D721Med (cell line): ENCODE measurements at places on chromosomes 3 and 15.

DNA sequence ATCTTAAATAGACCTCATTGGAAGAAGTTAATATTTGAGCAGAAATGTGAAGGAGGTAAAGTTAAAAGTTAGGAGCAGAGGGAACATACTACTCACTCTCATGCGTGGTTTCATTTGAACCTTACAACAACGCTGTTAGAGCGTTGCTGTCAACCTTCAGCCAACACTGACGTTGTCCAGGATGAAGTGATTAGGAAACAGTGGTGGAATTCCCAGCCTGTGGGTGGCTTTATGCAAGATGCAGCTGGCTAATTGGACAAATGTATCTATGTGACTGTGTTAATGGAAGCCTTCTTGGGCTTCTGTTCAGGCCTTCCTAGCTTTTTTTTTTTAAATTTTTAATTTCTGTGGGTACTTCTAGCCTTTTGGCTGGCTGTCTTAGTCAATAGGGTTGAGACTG lies 40.5 kb downstream of the PTPRG start:
- DNase-seq = no peak

DNA sequence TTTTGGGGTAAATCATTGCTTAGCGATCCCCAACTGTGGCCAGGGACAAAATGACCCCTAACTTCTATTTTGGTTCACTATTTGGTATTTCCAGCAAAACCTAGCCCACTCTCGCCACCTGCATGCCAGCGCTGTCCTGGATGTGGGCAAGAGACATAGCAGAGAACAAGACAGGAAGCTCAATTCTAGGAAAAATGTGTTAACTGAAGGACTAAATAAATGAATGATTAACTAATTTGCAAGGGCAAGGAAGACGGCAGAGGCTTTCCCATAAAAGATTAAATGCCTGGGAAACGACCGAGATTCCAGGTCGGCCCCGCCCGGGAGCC lies 408 bp downstream of the NICN1 start:
- no peak for DNase-seq

DNA sequence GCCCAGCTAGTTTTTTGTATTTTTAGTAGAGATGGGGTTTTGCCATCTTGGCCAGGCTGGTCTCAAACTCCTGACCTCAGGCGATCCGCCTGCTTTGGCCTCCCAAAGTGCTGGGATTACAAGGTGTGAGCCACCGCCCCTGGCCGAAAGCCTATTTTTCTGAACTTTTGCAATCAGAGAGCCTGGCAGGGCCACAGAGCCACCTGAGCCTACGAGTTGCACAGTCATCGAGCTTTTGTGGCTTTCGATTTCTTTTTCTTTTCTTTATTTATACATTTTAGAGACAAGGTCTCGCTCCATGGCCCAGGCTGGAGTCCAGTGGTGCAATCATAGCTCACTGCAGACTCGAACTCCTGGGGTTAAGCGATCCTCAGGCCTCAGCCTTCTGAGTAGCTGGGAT lies 140.4 kb downstream of the NSMCE3 start:
- DNase-seq = no peak

DNA sequence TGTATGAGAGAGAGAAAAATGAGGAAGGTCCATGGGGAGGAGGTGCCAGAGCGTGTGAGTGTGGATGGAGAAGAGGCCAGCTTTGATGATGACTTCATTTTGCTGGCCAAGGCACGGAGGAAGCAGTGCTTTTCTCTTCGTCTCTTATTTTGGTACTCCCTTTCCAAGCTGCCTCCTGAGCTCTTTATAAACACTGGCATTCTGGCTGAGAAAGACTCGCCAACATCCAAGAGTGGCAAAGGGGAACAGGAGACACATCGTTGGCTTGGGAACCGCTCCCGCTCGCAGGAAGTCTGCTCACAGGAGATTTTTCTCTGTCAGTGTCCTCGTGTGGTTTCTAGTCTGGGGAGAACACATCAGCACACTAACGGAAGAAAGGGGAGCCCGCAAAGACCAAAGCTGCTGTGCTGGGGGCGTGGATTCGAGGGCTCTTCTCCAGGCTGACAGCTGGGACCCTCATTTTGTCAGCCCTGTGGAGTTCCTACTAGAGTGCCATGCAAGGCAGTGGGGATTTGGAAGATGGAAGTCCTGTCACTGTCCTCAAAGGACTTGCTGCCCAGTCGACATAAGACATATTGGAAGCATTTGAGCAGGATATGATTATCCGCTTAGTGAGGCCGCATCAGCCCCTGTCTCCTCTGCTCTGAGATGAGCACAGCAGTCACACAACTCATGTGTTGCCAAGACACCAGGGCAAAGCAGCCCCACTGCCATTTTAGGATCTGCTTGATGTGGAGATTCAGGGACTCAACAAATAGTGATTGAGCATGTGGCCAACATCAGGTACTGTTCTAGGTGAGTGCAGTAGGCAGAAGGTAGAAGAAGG lies 8.0 kb upstream of the SEMA4B start:
- DNase-seq = no peak

- no peak for DNase-seq
These were observed 41.1 kb downstream of the FILIP1L start for GRCh38 chr3:100073049-100073713.

GRCh38 chr3:101271728-101272127 lies 48.6 kb downstream of the IMPG2 start:
- no peak for DNase-seq

GRCh38 chr3:377158-377561 lies 180.6 kb downstream of the CHL1 start:
- DNase-seq = no peak

DNA sequence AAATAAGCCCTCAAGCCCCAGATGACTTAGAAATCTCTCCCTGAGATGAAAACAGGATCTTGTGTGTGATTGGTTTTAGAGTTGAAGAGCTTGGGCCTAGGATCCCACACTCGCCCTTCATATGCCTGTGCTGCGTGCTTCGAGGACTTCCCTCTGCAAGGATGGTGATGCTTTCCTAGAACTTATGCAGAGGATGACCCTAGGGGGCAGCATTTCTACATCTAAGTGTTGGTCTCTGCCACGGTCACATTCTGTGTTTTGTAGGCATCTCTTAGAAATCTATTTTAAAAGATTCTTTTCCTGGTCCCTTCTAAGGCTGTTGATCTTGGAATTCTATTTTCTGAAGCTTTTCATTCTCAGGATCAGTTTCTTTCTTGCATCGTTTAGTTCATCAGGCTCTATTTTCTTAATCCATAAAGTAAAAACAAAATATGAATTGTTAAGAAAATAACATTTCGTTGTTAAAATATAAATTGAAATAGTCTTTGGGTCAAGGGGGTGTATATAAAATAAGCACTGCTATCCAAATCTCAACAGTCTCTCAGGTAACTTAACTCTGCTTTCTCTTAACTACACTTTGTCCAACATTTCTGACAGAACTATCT lies 45.7 kb downstream of the WDR76 start:
- peak; percentile 38 for DNase-seq

GRCh38 chr3:53255423-53255774 lies 423 bp downstream of the TKT start:
- no peak for DNase-seq

DNA sequence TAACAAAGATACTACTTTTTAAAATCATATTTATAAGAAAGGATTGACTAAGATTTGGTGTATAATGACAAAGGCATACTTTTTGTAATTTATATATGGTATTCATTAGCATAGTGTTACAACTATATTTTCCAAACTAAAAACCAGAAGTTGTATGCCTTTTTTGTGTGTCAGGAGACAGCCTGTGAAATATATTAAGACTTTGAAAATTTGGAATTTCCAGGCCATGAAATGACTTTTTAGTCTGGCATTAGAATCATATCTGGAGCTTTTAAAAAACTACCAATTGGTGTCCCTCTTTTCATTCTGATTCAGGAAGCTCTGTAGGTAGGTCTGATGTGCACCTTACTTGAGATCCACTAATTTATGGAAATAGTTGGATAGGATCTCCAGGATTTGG lies 41.9 kb downstream of the CALML4 start:
- no peak for DNase-seq
